ENCODE measurements at places on chromosomes 3 and 15.

- DNase-seq = peak; percentile 86
Observed at GRCh38 chr3:50347187-50347813, 1.8 kb upstream of the ZMYND10 start.

DNA sequence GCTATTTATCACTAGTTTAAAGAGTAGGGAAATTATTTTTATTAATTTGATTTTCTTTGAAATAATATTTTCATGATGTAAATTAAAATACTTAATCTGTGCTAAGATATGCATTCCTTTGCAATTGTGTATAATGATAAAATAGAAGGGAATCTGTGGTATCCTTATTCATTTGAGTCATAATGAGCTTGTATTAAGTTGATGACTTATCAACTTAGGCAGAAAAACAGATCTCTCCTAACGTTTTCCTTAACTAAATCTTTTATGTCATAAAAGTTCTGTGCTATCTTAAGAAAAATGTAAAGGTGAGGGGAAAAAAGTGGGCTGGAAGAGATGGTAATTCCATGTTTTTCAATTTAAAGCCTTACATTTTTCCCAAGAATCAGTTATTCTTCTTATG lies 1.9 kb downstream of the FGF7 start:
- DNase-seq = no peak

DNA sequence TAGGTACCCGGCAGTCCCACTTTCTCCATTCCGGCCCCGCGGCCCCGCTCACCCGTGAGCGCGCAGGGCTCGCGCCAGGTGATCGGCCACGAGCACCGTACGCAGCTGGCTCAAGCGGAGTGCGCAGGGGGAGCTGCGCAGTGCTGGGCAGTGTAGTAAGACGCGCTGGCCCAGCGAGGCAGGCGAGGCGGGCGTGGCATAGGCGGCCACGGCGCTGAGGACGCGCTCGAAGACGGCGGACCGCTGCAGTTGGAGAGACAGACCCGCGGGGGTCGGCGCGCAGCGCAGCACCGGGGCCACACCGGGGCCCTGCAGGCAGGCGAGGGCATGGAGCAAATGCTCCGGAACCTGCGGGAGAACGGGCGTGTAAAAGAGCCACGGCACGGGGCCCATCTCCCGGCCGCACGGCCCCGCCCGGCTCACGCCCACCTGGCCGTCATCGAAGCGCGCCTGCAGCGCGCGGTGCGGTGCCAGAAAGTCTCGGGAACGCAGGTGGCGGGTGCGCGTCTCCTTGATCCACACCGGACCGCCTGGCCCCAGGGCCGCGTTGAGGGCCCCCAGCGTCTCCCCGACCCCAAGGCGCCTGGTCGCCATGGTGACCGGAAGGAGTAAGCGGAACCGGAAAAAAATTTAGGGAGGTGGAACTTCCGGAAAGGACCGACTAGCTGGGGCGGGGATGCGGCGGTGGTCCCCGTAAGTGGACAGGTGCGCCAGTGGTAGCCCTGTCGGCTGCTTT lies at the start of gene DALRD3:
DALRD3 (minus strand) TSS at position 610 of the 736 bp plus-strand sequence; CDS start at position 594, 16 bp downstream.
- peak; percentile 88 for DNase-seq

GRCh38 chr15:39127925-39128617 lies 452.8 kb upstream of the THBS1 start:
- no peak for DNase-seq

- peak; percentile 37 for DNase-seq
Observed at GRCh38 chr15:38536201-38536676, 28.4 kb downstream of the RASGRP1 start.

DNA sequence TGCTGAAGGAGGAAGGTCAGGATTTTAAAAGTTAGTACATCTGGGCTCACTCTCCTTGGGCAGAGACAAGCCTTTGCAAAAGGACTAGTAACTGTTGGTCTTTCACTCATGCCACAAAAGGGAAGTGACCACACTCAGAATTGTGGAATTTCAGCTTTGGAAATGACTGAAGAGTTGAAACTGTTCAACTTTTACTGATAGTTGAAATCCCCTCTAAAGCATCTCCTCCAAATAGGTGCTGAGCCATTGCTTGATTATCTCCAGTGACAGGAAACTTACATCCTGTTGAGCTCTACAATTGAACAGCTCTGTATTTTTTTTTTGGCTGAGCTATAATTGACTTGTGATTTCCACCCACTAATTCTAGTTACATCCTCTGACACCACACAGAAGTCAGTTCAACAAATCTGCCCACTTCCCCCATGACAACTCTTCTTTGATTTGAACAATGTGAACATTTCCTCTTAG lies 254.8 kb upstream of the TPRG1 start:
- DNase-seq = peak; percentile 43

DNA sequence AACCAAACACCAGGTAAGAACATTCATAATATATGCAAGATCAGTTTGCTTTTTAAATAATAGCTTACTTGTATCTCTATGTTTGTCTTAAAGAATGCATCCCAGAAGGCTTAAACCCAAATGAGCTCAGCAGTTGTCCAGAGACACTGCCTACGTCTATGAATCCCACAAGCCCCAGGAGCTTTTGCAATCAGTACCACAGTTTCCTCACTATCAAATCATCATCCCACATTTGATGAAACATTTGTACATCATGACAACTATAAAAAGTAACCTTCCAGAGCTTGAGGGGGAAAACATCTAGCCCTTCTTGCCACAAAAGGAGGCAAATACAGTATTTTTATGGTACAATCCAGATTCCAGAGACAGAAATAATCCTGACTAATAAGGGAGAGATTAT lies 63.7 kb downstream of the ATP8B4 start:
- DNase-seq = no peak

- DNase-seq = no peak
Observed at GRCh38 chr15:23503576-23503975, 56.5 kb upstream of the GOLGA6L2 start.

DNA sequence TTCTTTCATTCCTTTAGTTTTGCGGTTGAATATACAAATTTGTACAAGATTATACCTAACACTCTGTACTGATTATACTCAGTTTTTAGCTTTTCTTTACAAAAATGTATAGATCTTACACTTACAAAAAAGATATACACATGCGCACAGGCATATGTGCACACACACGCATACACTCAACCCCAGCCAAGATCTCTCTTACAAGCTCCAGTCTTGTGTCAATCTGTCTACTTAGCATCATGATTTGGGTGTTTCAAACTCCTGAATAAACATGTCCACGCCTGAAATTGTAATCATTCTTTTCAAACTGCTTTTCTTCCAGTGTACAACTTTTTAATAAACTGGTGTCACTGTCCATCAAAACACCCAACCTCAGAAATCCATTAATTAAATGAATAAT lies 180.7 kb downstream of the NAALADL2 start:
- DNase-seq = no peak

DNA sequence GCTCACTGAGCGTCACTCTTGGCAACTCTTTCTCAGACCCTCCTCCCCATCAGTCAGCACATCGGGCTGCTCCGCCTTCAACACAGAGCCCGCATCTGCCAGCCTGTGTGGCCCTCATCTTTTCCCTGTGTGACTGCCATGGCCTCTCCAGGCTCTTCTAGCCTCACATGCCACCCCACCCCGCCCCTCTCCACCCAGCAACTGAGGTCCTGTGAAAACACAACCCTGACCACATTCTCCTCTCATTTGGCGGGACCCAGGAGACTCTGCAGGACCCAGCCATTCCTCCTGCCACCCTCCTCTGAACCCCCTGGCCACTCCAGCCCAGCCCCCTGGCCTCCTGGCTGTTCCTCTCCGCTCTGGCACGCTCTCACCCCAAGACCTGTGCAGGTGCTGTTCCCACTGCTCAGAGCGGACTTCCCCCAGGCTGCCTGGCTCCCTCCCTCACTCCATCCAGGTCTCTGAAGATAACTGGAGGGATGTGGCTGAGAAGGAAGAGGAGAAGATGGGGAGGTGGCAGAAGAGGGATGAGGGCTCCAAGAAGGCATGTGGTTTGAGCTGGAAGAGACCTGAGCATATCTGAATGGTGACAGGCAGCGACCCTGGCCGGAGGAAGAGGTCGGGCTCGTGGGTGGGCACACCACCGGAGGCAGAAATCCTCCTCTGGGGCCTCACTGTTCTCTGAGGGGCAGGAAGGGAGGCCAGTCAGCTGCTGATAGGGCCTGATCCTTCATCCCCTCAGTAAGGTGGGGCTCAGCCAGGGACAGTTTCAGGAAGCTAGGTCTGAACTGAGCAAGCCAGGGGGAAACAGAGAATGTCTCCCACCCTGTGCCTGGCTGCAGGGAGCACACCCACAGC lies 111.2 kb upstream of the RPL32 start:
- no peak for DNase-seq

GRCh38 chr3:133804896-133805295 lies 719 bp upstream of the SRPRB start:
- no peak for DNase-seq

DNA sequence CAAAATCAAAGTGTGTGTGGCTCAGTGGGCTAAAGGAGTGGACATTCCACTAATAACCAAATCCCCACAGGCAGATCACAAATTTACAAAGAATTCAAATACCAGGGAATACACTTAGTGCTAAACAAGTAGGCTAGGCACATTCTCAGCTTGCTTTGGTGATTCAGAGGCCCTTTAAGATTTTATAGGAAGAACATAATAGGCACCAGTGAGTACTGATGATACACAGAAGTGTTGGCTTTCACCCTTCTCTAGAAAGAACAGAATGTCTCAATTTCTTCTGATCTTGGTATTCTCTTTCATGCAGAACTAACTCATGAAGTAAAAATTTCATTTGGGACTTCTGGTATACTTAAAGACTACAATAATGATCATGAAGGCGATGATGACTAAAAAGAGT lies 55.0 kb downstream of the POLR2M start:
- no peak for DNase-seq

GRCh38 chr3:149470381-149470780 lies 4.1 kb upstream of the TM4SF4 start:
- no peak for DNase-seq

- no peak for DNase-seq
Observed at GRCh38 chr3:197912741-197913476, 37.1 kb upstream of the RPL35A start.

GRCh38 chr3:42674146-42674545 lies 11.2 kb upstream of the KLHL40 start:
- DNase-seq = no peak

GRCh38 chr3:194877291-194878119 lies 191.8 kb downstream of the FAM43A start:
- DNase-seq = peak; percentile 24

DNA sequence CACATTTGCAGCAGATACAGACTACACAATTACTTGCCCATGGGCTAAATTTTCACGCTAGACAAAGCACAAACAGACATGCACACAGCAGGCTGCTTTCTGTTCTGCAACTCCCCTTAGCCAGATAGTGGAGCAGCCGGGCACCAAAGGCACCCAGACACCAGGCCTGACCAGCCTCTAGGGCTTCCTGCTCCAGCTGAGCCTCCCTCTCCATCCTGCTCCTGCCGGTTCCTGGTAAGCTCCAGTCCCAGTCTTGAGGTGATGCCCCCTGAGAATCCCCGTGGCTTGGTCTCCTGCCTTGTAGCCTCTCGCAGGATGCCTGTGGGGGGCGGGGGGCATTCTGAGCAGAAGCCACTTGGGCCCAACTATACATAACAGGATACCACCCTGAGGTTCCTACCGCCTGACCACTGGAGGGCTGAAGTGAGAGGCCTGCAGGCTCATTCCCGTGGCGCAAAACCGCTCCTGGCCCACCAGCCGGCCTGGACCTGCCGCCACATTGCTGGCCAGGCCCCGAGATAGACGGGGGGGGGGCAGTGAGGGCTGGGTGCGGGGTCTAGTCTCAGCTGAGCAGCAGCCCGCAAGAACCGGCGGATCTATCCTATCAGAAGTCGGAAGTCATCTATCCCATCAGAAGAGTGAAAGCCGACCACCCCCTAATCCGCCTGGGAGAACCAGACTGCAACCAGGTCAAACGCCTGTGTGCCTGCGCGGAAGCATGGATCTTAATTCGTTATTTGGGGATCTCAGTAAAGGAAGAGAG lies 3.9 kb downstream of the FOXL2 start:
- peak; percentile 58 for DNase-seq

GRCh38 chr3:9238721-9239295 lies 10.6 kb downstream of the SRGAP3 start:
- DNase-seq = no peak

DNA sequence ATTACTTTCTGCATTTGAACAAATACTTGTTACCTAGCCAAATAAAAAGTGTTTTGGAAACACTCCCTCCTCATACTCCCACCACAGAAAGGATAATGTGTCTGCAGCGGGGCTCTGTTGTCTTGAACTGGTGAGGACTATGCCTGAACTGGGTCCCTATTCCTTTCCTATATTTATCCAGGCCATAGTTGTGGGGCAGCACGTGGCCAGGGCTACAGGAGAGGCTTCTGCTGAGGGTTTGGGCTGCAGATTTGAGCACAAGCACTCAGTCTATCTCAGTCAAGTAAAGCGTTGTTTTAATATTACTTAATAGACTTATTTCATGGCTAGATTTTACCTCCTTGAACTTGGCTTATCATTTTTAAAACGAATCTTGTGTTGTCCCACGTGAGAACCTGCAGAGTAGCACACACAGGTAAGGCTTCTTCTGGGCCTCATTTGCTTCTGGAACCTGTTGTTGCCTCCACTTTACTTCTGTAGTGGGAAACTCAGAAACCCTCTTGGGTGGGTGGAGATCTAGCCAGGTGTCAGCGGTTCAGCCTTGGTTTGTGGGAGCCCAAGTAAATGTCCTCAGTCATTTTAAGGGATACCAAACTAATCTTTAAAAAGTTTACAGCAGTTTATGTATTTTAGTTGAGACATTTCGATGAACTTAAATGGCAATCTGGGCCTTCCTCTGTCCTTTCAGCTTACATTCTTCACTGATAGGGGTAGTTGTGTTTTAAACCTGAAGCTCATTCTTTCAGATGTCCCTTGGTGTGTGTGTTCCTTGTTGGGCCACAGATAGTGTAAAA lies 51.1 kb downstream of the TRIM71 start:
- DNase-seq = no peak

GRCh38 chr3:174408310-174408709 lies 450.8 kb upstream of the NAALADL2 start:
- no peak for DNase-seq

DNA sequence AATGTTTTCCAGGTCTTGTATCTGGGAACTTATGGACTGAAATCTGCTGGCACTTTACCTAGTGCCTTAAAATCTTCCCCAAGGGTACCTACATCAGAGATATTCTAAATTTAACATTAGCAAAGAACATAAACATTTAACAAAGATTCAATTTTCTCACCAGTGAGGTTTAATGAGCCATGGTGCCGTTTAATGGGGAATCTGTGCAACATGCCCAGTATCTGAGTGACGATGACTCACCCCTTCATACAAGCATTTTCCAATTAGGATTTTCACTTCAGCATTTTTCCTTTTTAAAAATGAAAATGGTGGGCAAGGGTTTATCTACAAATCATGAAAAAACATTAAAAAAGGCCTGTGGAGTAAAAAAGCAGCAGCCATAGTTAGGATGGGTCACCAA lies 189.4 kb downstream of the SLC9A9 start:
- no peak for DNase-seq

DNA sequence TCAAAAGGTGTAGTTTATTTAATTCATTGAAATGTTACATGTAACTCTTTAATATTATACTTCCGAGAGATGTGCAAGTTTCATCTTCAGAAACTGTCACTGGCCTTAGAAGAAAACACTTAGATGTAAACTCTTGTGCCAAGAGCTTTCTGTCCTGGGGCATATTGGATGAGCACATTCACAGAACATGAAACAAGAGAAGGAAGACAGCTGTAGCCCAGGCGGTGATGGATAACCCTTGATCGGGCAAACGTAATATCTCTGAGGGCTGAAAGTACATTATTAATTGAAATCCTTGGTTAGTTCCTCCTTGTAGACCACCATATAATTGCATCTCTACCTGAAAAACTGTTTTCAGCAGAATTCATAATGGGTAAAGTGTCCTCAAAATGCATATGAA lies 67.4 kb downstream of the MECOM start:
- DNase-seq = no peak

- no peak for DNase-seq
Observed at GRCh38 chr3:71384388-71384787, 199.1 kb downstream of the FOXP1 start.
